Fibroblast of skin of back (primary cell): ENCODE measurements at places on chromosomes 11 and 22.
A peak's percentile ranks its signal among the peaks of the same experiment; 100 is the strongest.

GRCh38 chr11:62054081-62054480 lies 69.7 kb upstream of the INCENP start:
- DNase-seq: no peak

DNA sequence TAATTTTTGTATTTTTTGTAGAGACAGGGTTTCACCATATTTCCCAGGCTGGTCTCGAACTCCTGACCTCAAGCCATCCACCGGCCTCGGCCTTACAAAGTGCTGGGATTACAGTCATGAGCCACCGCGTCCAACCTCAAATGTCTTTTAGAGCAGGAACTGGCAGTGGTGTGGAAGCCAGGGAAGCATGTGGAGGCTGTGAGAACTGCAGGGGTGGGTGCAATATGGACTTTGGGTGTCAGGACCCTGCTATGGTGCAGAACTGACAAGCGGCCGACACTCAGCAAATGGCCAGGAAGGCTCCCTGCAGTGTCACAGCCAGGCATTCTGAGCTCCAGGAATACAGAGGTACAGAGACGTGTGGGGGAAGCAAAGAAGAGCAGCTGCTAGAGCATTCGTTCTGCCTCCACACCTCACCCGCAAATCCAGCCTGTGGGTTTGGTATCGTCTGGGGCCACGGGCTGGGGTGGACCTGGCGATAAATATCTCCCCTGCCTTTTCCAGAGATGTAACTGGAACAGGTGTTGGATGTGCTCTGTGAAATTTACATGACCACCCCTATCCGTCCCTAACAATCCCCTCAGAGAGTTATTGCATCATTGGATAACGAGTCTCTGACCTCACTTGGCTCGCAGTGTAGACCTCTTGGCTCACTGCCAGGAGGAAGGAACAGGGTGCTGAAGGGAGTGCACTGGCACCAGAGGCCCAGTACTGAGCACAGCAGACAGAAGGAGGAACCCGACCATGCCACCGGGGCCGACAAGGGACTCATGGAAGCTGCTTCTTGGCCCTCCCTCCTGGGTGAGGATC lies 624.7 kb upstream of the B3GAT1 start:
- no peak for DNase-seq

GRCh38 chr22:30208631-30209603 lies 37.6 kb downstream of the LIF start:
- peak; percentile 87 for DNase-seq

DNA sequence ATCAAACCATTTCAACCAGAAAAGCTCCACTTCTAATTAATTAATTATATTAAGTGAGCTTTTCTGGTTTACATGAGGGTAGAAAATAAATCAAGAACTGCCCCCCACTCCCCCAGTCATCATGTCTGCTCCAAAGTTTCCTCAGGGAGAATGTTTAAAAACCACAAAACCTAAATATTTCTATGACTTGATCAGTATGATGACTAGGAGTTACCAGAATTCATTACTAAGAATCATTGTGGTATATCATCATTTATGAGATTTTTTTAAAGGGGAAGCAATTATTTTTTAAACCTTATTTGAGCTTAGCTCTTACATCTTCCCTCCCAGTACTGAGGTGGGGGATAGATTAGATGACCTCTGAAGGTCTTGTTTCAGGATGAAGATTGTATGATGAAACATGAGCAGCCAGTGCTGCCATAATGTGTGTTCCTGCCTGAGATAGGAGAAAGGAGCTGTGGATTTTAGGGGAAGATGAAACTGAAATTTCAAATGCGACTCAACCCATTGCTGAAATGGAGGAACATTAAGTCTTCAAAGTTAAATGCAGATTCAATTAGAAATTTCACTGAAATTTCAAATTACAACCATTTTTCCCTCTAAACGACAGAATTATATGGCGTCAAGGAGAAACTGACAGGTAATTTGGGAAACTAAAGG lies 401.3 kb upstream of the CADM1 start:
- peak; percentile 69 for DNase-seq

DNA sequence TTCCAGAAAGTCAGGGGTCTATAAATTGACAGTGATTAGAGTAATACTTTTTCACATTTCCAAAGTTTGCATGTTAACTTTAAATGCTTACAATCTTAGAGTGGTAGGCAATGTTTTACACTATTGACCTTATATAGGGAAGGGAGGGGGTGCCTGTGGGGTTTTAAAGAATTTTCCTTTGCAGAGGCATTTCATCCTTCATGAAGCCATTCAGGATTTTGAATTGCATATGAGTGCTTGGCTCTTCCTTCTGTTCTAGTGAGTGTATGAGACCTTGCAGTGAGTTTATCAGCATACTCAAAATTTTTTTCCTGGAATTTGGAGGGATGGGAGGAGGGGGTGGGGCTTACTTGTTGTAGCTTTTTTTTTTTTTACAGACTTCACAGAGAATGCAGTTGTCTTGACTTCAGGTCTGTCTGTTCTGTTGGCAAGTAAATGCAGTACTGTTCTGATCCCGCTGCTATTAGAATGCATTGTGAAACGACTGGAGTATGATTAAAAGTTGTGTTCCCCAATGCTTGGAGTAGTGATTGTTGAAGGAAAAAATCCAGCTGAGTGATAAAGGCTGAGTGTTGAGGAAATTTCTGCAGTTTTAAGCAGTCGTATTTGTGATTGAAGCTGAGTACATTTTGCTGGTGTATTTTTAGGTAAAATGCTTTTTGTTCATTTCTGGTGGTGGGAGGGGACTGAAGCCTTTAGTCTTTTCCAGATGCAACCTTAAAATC lies 5.3 kb downstream of the MALAT1 start:
- peak; percentile 60 for DNase-seq

GRCh38 chr11:122235615-122236014 lies 119.6 kb upstream of the BLID start:
- peak; percentile 77 for DNase-seq

DNA sequence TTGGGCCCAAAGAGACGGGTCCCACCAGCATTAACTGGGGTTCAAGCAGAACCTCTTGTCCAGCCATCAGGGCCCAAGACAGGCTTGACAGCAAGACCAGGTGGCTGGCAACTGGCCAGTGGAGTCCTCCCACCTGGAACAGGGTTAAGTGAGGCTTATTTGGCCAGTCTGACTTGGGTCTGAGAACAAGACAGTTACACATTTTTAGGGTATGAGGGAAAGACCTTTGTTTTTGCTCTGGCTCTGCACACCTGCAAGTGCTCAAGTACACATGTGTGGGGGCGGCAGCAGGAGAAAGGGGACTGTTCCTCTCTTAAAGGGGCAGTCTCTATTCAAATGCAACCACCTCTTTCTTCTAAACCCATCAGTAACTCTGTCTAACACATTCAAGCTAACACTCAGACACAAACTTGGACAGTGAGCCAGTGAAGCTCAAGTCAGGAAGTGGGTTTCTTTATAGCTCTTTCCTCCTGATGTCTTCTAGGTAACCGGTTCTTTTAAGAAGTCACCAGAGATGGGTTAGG lies 116.2 kb downstream of the ETS1 start:
- no peak for DNase-seq

DNA sequence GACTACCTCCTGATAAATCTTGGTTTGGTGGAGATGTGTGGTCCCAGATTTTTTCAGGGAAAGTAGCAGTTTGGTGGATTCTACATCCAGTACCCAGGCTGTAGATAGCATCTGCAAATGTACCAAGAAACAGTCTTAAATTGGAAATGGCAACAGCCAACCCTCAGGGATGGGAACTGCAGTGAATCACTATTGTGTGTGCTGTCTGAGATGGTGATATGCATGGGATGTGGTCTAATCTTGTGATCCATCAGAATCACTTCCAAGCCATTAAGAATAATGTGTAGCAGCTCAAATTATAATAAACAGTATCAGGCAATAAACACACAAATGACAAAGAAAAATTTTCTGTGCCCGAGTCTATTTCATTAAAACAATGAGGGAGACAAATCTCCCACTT lies 3.4 kb downstream of the OLFML1 start:
- no peak for DNase-seq

DNA sequence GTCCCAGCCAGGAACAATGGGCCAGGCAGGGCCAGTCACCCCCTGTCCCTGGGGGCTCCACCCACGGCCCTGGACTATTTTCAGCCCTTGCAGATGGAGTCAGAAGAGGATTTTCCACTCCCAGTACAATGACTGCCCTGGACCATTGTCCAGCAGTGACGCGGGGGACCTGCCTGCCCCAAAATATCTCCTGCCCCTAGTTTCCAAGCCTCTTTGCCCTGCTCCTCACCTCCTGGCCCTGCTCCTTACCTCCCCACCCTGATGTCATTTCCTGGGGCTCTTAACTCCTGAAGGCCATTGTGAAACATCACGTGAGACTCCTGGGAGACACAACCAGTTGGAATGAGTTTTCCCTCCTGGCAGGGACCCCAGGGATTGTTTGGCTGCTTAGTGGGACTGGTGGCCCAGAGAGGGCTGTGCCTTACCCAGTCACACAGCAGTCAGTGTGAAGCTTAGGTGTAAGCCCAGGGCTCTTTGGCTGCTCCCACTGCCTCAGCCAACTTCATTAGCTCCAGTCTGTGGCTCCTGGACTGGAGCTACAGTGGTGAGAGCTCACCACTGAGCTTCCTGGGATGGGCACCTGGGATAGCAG lies 22.2 kb downstream of the P2RY2 start:
- DNase-seq: peak; percentile 52

- DNase-seq: peak; percentile 19
These were observed 27.9 kb upstream of the SLC36A4 start for GRCh38 chr11:93225662-93226061.

- DNase-seq: no peak
These were observed 41.2 kb upstream of the KLHL35 start for GRCh38 chr11:75474240-75474639.

DNA sequence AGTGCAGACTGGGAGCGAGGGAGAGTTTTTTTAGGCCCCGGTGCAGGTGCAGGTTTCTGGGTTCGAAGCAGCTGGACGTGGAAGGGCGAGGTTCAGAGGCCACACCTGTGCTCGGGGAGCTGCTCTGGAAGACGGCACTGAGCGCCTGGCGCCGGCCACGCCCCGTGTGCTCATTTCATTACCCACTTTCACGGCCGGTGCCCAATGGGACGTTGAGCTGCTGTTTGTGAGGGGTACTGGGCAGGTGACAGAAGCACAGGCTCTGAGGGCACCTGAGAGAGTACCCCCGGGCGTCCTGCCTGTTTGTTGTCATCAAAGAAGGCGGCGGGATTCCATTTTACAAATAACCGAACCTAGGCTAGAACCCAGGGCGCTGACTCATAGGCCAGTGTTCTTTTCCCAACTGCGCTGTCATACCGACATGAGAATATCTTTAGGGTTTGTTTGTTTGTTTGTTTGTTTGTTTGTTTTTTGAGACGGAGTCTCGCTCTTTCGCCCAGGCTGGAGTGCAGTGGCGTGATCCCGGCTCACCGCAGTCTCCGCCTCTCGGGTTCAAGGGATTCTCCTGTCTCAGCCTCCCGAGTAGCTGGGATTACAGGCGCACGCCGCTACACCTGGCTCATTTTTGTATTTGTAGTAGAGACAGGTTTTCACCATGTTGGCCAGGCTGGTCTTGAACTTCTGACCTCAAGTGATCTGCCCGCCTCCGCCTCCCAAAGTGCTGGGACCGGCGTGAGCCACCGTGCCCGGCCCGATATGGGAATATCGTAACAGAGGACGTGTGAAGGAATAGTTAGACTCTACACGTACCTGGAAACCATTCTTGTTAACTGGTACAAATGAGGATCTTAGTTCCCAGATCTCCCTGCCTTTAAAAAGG lies 16.6 kb upstream of the SPTBN2 start:
- no peak for DNase-seq

DNA sequence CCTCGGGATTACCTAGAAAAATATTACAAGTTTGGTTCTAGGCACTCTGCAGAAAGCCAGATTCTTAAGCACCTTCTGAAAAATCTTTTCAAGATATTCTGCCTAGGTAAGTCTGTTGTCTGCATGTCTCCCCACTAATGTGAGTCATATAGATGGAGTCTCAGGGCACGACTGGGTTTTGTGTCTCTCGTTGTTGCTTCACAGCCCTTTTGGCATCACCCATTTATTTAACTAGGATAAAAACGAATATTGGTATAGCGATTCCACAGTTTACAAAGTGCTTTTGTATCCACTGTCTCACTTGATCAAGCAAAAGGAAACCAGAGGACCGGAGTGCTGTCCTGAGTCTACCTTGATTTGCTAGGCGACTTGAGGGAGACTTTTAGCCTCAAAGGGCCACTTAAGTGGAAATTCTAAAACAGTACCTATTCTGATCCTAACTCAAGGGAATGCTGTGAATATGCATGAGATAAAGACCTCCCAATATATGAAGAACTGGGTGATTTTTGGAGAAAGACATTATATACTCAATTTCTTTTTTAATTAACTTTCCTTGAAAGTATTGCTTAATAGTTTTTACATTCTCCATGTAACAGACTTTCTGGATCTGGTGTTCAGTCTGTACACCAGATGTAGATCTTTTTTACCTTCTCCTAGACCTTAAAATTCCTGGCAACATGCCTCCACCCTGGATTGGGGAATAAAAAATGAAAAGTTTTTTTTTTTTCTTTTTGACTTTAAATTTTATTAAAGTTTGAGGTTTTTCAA lies 590 bp downstream of the NNMT start:
- DNase-seq: peak; percentile 40

DNA sequence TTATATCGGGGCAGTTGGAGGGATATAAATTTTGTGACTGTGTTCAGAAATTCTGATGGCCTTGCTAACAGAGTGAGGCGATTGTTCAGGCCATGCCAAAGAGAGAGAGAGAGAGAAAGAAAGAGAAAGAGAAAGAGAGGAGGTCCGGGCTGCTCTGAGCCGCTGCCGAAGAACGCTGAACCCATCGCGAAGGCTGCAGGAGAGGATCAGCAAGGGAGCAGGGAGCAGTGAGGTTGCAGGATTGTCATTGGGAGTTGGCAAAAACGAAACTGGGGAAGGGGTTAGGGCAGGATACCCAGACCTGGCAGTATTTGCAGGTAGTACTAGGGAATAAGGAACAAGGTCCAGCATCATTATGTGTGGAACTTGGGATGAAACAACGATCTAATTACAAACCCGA lies 537.1 kb downstream of the INSC start:
- DNase-seq: no peak

- no peak for DNase-seq
These were observed 27.5 kb downstream of the OSBPL5 start for GRCh38 chr11:3137486-3138177.

- DNase-seq: no peak
These were observed 8.7 kb upstream of the EFCAB6 start for GRCh38 chr22:43820651-43821305.

GRCh38 chr11:20097319-20098221 lies 62.7 kb downstream of the DBX1 start:
- peak; percentile 95 for DNase-seq

DNA sequence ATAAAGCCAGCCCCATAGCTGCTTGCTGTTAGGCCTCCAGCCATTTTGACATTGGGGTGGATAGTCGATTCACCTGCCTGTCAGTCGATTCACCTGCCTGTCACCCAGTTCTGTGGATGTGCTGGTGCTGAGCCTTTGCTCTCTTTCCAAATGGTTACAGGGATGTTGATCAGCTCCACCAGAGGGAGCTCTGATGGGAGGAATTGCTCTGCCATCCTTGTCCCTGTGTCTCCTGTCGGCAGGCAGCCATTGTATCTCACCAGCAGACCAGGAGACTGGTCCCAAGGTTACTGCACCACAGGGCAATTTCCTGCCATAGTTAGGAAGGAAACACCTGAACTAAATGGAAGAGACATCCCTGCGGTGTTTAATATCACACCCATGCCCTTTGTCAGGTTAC lies 6.1 kb downstream of the MPEG1 start:
- DNase-seq: peak; percentile 41

GRCh38 chr11:7414973-7415817 lies 70.1 kb upstream of the OLFML1 start:
- DNase-seq: no peak

- DNase-seq: peak; percentile 63
These were observed at the start of gene INPP5J for GRCh38 chr22:31122532-31123291. Gene INPP5J, plus strand, starts transcription at chr22:31122966. Its CDS starts 49 bp downstream, at chr22:31123015.

- DNase-seq: peak; percentile 37
These were observed 2.8 kb upstream of the GRAMD4 start for GRCh38 chr22:46617207-46617985.
